ENCODE measurements at places on chromosomes 5 and 9.

DNA sequence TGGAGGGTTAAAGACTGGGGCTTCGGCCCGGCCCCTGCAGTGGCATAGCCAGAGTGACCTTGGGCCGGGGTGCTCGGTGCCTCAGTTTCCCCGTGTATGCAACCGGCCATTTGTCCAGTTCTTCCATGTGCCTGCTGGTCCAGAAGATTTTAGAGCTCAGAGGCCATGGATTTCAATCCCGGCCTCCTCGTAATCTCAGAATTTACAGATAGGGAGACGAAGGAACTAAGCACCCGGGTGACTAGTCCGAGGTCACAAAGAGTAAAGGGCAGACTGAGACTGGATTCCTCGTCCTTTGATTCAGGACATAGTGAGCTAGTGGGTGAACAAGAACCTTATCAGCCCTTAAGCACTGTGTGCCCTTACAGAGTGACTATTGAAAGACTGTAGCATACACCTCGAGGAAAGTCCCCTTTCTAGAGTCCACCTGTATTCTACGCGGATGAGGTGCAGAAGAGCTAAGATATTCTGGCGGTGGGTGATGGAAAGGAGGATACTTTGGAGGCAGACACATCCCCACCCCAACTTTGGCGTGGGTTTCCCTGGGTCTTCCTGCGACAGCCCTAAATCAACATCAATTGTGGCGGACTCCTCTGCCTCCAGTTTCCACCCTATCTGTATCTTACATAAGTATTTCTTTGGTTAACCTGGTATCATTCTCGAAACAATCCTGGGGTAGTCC is 597 bp downstream of the SLC31A1 start:
- DNase-seq = no peak

- DNase-seq = no peak
Measured at GRCh38 chr5:1926471-1927341, 44.0 kb upstream of the IRX4 start.

- DNase-seq = no peak
Measured at GRCh38 chr5:75656311-75657003, 45.2 kb downstream of the ANKDD1B start.

GRCh38 chr9:115553060-115553773 is 435.3 kb upstream of the TNC start:
- no peak for DNase-seq

- DNase-seq = no peak
Measured at GRCh38 chr9:107992271-107992670, 502.7 kb upstream of the KLF4 start.

- no peak for DNase-seq
Measured at GRCh38 chr5:32115985-32116384, 58.1 kb downstream of the GOLPH3 start.

DNA sequence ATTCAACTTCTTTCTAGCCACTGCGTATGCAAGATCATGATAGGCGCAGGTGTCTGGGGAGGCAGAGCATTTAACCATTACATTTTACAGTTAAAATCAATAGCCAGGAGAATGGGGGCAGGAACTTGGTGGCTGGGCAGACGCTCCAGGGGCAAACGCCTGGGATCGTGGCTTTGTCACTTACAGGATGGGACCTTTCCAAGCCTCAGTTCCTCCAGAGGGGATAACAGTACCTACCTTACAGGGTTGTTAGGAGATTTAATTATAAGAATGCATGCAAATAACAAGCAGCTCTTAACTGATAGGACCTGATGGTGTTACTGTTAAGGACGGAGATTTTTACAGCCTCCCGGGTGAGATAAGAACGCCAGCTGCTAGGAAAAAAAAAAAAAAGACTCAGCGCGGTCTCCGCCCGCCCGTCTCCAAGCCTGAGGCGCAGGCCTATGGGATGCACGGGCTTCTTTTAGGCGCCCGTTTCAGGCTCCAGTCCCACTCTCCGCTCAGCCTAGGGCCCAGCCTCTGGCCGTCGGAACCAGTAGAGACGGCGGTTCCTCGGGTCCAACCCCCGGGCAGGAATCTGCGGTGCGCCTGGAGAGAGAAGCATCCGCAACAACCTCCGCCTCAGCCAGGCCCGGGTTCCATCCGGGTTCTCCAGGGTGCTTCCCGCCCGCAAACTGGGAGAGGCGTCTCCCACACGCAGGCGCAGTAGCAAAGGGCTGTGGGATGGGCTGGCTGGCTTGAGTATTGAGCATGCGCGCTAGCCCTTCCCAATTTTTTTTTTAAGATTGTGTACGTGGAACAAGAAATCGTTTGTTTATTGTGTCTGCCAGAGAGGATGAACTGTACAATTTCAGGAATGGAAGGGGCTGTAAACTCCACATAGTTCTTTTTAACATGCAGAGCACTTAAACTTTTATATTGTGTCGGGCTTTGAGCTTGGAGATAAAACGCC is at the start of gene FAM200C:
Gene FAM200C, minus strand, starts transcription at position 653 of the 952 bp plus-strand sequence. CDS start 4,564 bp downstream, outside the sequence.
- peak; percentile 11 for DNase-seq

DNA sequence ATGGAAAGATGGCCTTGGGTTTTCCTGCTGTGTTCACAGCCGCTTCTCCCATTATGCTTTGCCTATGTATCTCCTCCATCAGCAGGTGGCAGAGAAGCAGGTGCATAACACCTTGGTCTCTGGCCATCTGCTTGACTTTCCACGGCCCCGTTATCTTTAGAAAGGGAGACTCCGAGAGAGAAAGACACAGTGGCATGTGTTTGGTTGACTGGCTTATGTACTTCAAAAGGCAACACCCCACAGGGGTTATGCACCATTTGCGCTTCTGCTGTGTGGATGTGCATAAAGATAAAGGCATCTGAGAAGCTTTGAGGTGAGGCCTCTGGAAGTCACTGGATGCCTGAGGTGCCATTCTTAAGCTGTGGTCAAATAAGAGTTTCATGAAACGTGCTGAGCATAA is 138.4 kb downstream of the EGFLAM start:
- DNase-seq = no peak

- DNase-seq = no peak
Measured at GRCh38 chr5:157267761-157268480, 2.0 kb downstream of the CYFIP2 start.

DNA sequence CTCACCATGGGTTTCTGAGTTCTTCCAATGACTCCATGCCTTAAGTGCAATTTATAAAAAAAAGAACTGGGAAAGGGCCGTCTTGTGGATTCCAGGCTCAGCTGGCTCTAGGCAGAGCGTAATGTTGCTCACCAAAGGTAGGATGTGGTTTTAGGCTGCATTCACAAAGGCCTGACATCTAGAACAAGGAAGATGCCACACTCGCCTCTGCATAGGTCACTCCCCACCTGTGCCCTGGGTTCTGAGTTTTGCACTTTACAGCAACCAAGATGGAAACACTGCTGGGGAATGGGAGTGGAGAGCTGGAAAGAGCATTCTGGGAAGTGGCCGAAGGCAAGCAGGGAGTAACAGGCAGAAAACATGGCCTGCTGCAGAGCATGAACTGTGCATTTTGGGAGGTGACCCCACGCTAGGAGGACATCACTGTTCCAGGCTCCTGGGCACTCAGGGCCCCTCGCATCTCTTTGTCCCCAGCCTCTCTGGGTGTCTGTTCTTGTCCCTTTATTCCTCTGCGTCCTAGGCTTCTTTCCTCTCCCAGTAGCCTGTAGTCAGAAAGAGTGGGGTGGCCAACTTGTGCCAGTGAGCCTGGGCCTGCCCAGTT is 12.3 kb downstream of the FCN2 start:
- no peak for DNase-seq

DNA sequence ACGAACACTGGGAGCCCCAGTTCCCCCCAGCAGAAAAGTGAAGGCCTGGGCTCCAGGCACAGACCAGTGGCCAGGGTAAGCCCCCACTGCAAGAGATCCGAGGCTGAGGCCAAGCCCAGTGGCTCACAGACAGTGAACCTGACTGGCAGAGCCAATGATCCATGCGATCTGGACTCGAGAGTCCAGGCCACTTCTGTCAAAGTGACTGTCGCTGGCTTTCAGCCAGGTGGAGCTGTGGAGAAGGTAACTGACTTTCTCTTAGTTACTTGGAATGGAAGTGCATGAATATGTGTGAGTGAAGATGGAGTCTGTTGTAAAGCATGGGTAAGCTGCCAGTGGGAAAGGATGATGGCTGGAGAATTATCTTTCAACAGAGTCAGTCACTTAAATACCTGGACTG is 99.7 kb downstream of the GOLPH3 start:
- no peak for DNase-seq

DNA sequence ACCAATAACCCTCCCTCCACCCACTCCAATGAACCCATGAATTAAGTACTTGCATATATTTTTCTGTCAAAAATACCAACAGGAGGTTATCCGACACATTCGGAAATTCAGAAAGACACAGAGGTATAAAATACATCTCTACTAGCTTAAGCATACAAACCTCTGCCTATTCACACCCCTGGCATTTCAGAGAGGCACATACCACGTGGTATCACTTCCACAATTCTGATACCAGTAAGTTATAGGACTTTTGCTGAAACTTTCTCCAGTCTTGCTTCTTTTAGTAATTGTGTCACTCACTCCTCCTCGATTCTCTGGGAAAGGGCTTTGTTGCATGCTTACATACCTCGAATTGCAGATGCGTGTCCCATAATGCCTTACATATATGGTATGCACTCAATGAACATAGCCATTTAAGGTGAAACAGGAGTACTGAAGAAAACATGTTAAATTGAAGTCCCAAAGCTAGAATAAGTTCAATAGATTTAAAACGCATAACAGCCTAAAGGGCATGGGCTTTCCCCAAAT is 58.1 kb downstream of the TLE1 start:
- no peak for DNase-seq

DNA sequence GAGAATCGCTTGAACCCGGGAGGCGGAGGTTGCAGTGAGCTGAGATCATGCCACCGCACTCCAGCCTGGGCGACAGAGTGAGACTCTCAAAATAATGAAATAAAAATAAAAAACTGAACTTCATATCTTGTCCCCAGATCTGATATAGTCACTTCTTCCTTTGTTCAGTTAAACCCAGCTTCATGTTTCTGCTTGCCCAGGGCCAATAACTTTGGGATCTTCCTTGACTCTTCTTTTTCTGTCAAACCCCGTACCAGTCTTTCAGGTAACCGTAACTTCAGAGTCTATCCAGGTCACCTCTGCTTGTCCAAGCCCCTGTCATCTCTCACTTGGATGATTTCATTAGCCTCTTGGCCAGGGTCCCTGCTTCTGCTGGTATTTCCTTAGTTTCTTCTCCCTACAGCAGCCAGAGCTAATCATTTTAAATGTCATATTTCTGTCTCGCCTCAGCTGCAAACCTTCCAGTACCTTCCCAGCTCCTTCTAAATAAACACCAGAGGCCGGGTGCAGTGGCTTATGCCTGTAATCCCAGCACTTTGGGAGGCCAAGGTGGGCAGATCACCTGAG is 19.7 kb upstream of the ABL1 start:
- DNase-seq = no peak

- no peak for DNase-seq
Measured at GRCh38 chr5:84564321-84565075, 179.8 kb upstream of the EDIL3 start.

DNA sequence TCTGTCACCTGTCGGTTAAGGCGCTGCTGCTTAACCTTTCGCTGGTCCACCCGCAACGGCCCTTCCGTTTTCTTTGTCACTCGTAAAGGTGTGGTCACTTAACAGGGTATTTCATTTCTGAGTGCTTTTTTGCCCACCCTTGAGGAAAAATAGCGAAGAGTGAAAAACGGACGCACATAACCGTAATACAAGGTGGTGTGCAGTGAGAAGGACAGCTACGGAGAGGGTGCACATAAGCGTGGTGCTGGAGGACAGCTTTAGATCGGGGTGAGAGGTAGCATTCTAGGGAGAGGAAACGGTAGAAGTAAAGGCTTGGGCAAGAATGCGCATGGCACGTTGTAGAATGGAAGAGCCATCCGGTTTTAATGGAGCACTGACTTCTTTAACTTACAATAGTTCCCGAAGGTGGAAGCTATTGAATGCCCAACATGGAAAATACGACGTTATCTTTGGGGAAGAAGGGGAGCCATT is 761 bp downstream of the CCT5 start:
- no peak for DNase-seq

DNA sequence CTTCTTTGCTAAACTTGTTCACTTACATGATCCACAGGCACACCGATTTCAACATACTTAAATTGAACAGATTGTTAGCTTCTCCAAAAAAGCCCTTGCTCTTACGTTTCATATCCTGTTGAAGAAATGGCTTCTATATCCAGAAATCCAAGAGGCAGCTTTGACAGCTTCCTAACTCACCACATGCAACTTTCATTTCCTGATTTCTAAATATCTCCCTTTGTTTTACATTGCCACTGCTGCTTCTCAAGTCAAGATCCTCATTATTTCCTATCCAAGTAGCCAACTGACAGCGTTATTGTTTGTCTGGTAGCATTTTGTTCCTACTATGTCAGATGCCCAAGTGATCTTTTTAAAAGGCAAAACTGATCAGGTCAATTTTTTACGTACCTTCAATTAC is 913.2 kb upstream of the TYRP1 start:
- no peak for DNase-seq

DNA sequence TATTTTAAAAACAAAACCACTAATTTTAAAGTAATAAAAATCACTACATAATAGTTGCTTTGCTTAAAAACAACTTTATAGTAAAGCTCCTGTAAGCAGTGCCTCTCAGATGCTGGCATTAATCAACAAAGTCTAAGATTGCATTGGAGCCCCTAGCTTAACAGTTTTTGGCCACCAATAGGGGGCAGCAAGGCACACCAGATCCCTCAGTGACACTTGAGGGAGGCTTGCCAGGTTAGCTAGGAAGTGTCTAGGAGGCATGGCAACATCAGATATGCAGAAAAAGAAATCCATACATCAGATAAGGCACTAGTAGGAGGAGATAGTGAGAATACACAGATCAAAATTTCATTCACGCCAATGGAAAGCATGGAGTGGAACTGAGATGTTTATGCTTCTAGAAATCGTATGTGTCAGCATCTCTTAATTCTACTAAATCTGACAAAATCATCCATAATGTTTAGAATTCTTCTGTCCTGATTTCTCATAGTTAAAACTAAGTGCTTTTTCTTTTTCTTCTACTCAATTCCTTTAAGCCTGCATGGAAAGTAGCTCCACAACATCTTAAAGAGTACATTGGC is 73.6 kb upstream of the PAM start:
- no peak for DNase-seq

DNA sequence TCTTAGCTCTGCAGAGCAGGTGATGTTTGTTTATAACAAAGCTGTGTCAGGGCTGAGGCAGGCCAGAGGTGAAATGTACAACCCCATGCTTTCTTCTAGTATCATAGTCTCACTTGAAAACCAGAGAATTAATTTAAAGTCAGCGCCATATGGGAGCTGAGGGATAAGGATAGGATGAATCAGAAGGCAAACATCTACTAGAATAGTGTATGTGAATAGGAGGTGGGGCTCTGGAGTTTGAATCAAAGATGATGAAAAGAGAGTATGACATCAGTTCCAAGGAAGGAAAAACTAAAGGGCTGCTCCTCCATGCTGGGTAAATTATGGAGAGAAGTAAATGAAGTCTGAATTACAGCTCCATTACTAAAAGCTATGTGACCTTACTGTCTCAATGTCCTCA is 441.5 kb downstream of the RASEF start:
- no peak for DNase-seq
